Stimulated activated naive CD8-positive, alpha-beta T cell treated with anti-CD3 and anti-CD28 coated beads, Interleukin-15, amount 100 ng/mL, for 72 hours (primary cell): ENCODE measurements at places on chromosomes 16 and 17.
A peak's percentile ranks its signal among the peaks of the same experiment; 100 is the strongest.

GRCh38 chr17:37848690-37849616 lies 75.3 kb upstream of the TBC1D3K start:
- DNase-seq, result peak; percentile 46

DNA sequence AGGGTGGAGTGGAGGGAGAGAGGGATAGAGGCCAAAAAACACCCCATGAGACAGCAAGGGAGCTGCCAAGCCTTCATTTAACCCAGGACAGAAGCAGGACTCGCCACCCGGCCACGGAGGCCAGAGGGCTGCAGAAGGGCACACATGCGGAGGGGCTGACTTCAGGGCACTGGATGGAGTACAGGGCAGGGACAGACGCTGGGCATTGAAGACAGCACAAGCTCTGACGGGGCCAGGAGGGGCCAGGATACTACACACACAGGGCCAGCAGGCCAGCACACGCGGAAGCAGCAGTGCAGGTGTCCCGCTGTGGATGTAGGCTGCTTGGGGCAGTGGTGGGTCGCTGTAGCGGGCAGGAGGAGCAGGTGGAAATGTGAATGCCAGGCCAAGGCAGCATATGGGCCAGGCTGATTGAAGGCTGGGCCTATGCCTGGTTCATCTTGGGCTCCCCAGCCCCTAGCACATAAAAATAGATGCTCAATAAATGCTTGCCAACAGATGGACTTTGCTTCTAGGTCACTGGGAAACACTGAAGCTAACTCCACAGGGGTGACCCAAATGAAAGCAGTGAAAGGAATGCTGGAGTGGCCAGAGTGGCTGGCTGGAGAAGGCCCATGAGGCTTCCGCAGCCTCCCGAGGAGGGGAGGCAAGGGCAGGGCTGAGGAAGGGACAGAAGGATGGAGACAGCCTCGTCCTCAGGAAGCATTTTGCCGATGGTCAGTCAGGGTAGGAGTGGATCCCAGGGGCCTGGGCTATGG lies 61.6 kb downstream of the GNA13 start:
- no peak for DNase-seq

DNA sequence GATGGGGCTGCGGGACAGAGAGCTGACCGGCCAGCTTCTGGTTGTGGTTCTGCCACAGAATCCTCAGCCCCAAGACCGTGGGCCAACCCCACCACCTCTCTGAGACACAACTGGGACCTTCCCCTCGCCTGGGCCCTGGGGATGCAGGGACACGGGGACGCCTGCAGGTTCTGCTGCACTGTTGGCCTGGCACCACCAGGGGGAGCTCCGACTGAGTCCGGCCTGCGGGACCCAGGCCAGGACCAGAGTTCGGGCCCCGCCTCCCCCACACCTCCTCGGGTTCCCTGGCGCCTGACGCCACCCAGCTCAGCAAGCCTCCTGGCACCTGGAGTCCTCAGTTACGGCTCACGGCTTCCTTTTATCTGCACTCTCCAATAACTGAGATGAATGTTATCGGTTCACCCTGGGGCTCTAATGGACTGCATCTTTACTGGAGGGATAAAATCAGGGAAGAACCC lies 27.3 kb downstream of the TBC1D16 start:
- DNase-seq, result peak; percentile 80

- DNase-seq, result no peak
Measured at GRCh38 chr17:76992891-76993290, 124.7 kb downstream of the MGAT5B start.

- DNase-seq, result no peak
Measured at GRCh38 chr16:4388271-4389021, 16.8 kb downstream of the VASN start.

DNA sequence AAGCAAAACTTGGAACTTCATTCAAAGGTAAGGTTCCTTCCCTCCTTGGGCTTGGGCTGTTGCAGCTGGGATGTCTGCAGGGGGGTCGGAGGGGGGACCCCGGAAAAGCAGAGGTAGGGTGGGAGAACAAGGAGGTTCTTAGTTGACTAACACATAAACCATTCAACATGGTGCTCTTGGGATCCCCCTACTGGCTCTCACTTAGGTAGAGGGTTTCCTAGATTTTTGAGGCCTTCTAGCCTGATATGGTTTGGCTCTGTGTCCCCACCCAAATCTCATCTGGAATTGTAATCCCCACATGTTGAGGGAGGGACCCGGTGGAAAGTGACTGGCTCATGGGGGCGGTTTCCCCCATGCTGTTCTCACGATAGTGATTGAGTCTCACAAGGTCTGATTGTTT lies 93.9 kb downstream of the RGS9 start:
- no peak for DNase-seq

GRCh38 chr17:50626037-50626574 lies 8.6 kb upstream of the ABCC3 start:
- peak; percentile 71 for DNase-seq

DNA sequence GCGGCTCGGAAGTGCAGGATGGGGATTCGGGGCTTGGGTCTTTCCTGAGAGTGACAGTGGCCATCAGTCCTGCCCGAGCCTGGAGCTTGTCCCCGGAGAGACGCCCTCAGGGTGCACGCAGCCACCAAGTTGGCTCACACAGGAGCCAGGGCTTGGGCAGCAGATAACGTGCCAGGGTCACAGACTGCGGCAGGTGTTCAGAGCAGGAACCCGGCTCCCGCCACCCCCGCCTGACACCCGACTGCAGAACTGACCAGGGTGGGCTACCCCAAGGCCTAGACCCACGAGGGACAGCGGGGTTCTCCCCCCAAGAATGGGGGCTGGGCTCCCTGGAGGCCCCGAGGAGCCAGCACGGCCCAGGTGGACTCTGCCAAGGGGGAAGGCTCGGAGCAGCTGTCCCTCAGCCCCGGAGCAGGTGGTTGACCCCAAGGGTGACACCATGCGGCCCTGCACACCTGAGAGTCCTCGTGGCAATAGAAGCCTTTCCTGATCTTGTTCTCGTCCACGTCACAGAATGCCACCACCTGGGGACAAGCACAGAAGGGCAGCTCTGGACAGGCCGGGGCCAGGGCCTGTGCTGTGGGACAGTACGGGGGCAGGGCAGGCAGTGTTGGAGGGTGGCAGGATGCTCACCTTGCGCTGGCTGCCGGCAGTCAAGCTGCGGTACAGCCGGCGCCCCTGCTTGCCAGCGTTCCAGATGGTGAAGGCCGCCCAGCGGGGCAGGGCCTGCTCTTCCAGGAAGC lies 117.1 kb upstream of the ZNF750 start:
- DNase-seq, result no peak

DNA sequence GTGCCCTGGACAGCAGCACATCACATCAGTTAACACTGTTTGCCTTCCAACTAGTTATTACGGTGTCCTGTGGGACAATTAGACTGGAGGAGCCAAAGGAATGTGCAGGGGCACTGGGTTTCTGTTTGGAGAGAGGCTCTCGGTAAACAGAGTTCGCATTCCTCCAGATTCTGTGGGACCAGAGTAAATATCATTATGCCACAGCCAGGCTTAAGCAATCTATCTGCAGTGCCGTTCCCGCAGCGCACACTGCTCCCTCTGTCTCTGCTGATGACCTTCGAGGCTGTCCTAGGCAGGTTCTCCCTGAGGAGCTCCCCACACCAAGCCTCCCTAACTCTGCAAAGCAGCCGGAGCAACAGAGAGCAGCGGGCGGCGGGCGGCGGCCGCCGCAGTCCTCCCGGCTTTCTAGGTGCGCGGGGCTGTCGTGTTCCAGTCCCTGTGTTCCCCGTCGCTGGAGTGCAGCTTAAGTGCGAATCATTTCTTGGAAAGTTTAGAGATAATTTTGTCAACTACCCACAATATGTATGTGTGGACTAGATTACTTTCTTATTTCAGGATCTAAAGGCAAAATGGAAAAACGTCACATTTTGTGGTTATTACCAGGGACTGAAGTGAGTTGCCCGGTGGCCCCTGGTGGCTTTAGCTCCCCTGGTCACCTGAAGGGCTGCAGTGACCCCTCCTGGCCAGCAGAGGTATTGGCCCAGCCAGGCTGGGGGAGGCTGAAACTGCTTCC lies 43.3 kb downstream of the PGS1 start:
- DNase-seq, result peak; percentile 76

GRCh38 chr16:67648764-67649407 lies 3.9 kb downstream of the CARMIL2 start:
- no peak for DNase-seq

DNA sequence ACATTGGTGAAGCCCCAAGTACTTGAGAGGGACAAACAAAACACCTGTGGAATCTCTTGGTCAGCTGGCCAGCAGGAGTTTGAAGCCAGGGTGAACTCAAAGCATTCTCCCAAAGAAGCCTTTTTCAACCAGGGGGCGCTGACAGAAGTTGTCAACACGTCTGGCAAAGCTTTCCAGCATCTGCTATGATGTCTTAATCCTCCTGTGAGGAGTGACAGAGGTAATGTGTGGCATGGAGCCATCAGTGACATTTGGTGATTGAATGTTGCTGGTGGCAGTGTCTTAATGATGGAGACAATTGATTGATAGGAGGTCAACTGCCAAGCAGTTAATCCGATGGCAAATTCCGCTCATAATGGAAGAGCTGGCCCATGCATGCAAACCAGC lies 257.6 kb upstream of the HSBP1 start:
- no peak for DNase-seq

DNA sequence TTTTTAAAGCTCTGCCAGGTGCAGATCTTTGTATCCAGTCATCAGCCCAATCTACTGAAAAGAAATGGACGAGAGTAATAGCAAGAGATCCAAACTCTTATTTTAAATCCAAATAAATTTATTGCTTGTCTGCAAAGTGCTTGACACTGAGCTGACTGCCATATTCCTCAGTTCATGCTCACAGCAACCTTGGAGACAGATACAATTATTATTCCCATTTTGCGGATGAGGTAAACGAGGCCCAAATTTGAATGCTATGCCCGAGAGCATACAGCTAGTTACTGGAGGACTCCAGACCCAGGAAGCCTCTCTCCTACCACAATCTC lies 620 bp downstream of the NOB1 start:
- no peak for DNase-seq

GRCh38 chr17:67359960-67360791 lies 6.2 kb downstream of the PSMD12 start:
- DNase-seq, result peak; percentile 68

- DNase-seq, result no peak
Measured at GRCh38 chr16:49411121-49411970, 37.7 kb downstream of the C16orf78 start.

DNA sequence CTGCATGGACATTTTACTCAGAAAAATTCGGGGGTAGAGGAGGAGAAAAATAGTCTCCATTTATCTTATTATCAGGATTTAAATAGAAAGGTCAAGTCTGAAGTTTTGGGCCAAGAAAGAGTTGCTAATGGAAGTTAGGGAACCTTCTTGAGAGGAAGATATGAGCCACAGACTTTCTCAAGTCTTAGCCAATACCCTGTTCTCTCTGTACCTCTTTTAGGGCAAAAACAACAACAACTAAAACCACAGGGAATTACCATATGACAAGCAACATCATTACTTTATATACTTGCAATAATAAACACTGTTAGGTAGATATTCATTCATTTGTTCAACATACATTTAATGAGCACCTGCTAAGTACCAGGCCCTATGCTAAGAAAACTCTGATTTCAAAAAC lies 282.2 kb upstream of the CDH5 start:
- DNase-seq, result no peak

DNA sequence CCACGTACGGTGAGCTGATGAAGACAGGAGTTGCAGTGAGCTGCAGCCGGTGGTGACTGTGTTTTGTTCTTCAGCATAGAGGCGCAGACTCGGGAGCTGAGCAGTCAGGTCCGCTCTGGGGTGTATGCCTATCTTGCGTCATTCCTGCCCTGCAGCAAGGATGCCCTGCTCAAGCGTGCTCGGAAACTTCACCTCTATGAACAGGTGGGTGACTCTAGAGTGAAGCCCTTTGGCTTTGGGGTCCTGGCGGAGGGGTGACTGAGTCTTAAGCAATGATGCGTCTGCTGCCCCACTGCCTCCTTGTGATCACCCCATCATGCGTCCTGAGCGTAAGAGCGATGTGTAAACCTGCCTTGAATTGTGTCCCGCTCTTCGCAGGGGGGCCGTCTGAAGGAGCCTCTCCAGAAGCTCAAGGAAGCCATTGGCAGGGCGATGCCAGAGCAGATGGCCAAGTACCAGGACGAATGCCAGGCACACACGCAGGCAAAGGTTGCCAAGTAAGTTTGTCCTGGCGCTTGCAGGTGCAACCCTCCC lies 22.9 kb downstream of the UBN1 start:
- no peak for DNase-seq

DNA sequence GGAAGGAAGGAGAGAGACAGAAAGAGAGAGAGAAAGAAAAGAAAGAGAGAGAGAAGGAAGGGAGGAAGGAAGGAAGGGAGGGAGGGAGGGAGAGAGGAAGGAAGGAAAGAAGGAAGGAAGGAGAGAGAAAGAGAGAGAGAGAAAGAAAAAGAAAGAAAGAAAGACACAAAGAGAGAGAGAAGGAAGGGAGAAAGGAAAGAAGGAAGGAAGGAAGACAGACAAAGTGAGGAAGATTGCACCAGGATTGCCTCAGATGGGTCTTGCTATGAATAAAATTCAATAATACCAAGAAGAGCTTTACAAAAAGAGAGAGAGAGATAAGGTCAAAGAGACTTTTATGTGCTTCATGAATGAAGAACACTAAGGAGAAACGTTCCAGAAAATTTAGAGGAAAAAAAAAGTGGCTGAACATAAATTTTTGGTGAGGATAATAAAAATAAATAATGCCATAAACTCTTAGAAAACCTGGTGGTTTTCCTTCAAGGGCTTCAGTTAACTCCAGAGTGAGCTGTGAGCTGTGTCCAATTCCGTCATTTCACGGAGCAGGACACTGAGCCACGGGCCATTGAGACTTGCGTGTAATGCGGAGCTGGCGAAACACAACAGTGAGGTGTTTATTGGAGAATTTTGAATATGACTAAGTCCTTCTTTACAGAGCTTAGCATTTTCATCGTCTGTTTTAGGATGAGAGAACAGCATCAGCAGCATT lies 72.7 kb upstream of the TNRC6C start:
- DNase-seq, result no peak

GRCh38 chr17:30244853-30245385 lies 9.4 kb upstream of the SLC6A4 start:
- no peak for DNase-seq

DNA sequence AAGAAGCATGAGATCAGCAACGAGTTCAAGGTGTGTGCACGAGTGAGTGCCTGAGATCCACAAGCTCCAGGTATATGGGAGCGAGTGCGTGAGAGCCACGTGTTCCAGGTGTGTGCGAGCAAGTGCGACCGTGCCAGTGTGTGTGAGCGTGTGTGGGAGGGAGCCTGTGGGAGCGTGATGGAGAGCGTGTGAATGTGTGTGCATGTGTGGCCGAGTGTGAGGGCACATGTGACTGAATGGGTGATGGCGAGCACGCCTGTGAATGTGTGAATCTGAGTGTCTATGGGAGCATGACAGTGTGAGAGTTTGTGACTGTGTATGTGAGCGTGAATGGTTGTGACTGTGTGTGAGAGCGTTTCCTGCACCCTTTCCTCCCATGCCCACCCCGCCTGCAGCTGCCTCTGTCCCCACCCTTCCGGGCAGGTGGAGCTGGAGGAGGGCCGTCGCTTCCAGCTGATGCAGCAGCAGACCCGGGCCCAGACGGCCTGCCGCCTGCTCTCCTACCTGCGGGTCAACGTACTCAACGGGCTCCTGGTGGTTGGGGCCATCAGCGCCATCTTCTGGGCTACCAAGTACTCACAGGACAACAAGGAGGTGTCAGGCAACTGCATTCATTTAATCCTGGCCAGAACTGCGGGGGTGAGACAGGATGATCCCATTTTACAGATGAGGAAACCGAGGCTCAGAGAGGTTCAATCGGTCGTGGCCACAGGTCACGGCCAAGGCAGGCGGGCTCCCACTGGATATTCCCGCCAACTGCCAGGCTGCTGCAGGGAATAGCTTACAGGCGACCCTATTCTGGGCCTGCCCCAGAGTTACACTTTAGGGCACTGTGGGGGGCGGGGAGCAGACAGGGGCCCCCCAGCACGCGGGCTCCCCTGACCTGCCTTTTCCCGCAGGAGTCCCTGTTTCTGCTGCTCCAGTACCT lies 3.7 kb downstream of the TMC8 start:
- peak; percentile 72 for DNase-seq

- DNase-seq, result no peak
Measured at GRCh38 chr16:85853547-85854545, 45.1 kb upstream of the IRF8 start.
